Common myeloid progenitor, CD34-positive (primary cell): ENCODE measurements at places on chromosomes 7 and 10.

- DNase-seq: peak; percentile 2
These were observed 45.2 kb upstream of the DMTF1 start for GRCh38 chr7:87106974-87107612.

GRCh38 chr10:106175760-106176377 lies 988.6 kb downstream of the SORCS1 start:
- DNase-seq: peak; percentile 8

GRCh38 chr10:110710621-110711020 lies 66.5 kb downstream of the RBM20 start:
- DNase-seq: no peak

GRCh38 chr7:14023838-14024237 lies 34.4 kb upstream of the ETV1 start:
- DNase-seq: no peak

- DNase-seq: no peak
These were observed 486.1 kb downstream of the SEMA3D start for GRCh38 chr7:84700563-84701370.

- peak; percentile 9 for DNase-seq
These were observed 34.0 kb downstream of the IMMP2L start for GRCh38 chr7:111528331-111528730.

DNA sequence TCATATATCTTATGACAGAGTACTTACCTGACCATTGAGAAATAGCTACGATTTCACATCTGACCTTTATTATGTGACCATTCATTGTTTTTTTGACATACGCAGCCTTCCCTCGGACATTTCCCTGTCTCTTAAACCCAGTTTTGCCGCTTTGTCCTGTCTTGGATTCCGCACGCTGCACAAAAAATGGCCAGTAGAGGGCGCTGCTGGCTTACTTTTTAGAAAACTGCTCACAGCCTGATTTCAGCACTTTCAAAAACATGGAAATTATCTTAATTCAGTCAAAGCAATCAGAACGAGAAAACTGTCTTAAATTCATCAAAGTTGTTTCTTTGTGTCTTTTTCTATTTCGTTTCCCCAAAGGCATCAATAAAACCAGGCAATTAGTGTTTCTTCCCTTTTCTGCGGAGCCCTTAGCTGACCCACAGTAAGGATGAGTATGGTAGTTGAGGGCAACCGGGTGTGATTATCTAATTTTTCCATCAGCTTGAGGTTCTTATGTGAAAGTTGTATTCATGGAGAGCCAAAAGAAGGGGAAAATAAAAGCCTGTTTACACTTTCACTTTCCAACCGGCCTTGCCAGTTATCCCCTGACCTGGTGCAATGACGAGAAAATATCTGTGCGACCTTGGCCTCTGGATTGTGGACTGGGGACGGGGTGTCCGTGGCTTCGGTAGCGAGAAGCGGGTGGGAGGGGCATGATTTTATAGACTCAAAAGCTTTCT lies 144.4 kb downstream of the DYNC1I1 start:
- peak; percentile 80 for DNase-seq

GRCh38 chr7:137592232-137592896 lies 248.8 kb upstream of the PTN start:
- peak; percentile 31 for DNase-seq

GRCh38 chr7:28621369-28621841 lies 209.1 kb downstream of the CREB5 start:
- no peak for DNase-seq

DNA sequence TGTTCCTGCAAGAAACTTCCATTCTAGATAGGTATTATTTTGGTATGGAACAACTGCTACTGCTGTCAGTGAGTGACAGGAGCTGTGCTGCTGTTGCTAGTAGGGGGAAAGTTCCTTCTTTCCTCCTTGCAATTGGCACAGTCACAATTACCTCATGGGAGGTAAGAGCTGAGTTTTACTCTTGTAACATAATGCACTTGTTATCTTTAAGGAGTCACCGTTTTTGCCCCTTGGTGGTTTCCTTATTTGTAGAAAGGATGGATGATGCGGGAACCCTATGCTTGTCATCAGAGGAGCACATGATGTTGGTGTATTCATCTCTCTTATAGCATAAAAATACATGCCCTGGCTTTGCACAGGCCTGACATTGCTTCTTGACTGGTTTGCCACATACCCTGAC lies 234.7 kb upstream of the NPY start:
- DNase-seq: no peak

- DNase-seq: no peak
These were observed 245.4 kb downstream of the AUTS2 start for GRCh38 chr7:69843653-69844052.

- DNase-seq: no peak
These were observed 98.5 kb upstream of the RAB11FIP2 start for GRCh38 chr10:118145256-118145655.

DNA sequence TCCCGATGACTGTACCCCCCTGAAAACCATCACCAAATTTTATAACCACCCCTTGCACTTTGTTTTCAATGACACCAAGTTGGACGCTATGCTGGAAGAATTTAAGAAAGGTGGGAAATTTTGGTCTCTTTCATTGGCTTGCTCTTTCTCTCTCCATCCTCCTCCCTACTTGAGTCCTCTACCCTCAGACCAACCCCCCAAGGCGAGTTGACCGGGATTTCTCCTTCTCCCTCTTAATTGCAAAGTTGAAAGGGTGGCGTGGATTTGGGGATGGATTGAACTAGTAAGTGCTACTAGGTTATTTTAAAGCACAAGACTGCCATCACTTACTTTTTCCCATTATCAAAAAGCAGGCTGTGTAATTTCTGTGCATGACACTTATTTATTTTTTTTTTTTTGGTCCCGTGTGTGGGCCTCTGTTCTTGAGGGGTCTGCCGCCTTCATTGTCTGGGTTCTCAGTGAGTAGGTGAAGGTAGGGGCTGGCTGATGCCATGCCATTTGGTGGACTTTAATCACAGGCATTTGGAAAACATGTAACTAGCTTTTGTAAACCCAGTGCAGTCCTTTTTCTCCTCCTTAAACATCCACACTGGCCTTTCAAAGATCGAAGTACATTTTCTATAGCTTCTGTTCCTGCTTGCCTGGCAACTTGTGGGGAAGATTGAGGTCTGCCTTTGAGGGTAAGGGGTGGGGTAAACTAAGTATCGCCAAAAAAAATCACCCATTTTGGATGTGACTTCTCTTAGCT lies 2.1 kb downstream of the CNNM2 start:
- DNase-seq: no peak

GRCh38 chr7:94912085-94912484 lies 4.7 kb downstream of the PPP1R9A start:
- DNase-seq: no peak

DNA sequence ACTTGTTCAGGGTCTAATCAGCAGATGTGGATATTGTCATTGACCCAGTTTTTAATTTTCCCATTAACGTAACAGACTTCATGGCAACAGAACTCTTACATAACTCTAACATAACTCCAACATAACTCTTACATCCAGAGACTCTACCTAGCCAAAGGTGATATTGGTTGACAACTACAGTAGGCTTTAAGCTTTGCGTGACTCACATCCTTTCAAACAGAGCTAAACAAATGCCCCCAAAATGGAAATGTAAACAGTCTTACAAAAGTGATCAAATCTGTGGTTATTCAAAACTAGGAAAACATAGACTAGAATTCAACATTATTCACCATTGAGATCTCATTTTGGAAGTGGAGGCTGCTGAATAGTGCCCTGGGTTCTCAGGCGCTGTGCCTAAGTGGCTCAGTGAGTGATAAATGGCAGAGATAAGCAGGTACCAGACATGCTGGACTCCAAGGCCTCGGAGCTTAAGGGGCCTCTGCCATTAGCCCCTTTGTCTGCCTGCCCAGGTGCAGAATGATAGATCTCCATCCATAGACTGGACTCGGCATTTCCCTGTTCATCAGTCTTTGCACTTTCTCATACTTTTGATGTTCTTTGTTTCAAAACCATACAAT lies 34.3 kb upstream of the BTBD16 start:
- DNase-seq: no peak
